ENCODE measurements at places on chromosomes 4 and X.

DNA sequence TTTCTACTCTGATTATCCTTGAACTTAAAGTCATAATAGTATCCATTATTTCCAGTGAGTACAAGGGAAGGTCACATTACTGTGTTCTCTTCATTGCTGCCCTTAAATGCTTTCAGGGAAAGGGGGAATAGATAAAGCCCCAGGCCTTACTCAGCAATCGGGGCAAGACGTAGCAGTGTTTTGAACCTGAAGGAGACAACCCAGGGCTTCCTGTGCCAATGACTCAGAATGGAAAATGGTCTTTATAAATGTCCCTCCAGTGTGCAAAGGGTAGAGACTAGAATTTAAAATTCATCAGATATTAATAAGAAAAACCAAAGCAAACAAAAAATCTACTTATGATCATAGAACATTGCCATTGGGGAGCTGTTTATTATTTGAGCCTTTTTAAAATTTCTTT, 23.7 kb downstream of the TLR8 start:
- no peak for DNase-seq

- no peak for DNase-seq
Observed at GRCh38 chrX:2781226-2781571, 29.4 kb downstream of the XG start.

DNA sequence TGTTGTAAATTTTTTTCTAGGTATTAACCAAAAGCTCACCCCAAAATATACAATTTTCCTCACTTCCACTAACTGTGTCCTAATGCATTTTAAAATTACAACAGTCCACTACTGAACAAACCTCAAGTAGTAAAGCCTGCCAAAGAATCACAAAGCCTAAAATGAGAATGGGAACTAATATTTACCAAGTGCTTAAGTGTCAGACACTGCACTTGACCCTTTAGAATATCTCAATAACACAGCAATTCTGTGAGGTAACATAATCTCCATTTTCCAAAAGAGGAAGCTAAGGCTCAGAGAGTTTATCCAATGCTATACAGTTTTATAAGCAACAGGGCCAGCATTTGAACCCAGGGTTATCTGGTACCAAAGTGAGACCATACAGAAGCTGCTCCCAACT, 4.9 kb downstream of the SLC9A7 start:
- DNase-seq, result peak; percentile 9

GRCh38 chr4:5052726-5053425, 1.6 kb downstream of the STK32B start:
- DNase-seq, result no peak

DNA sequence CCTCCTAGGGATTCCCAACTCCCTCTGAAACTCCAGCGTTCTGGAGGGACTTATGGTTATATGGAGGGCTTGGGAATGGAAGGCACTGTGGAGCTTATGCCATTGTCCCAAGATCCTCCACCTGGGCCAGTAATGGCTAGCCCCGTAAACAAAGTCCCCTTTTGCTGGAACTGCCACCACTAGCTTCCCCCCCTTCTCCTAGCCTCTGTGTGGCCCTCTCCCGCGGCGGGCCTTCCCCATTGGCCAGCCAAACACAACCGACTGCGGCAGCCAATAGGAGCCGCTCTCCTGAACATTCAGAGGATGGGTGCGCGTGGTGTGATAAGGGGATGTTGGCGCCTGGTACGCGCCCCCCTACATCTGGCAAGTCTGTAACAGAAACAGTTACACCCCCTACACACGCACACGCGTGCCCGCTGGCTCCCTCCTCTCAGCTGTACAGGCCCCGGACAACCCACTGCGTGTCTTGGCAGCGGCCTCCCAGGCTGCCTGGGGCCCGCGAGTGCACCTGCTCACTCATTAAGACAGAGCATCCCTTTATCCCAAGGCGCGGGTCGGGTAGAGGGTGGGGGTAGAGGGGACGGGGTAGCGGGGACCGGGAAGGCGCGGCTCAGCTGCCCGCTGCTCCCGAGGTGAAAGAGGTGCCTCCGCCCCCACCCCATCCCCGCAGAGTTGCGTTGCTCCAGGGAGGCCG, 863 bp upstream of the RAB33A start:
- peak; percentile 65 for DNase-seq

DNA sequence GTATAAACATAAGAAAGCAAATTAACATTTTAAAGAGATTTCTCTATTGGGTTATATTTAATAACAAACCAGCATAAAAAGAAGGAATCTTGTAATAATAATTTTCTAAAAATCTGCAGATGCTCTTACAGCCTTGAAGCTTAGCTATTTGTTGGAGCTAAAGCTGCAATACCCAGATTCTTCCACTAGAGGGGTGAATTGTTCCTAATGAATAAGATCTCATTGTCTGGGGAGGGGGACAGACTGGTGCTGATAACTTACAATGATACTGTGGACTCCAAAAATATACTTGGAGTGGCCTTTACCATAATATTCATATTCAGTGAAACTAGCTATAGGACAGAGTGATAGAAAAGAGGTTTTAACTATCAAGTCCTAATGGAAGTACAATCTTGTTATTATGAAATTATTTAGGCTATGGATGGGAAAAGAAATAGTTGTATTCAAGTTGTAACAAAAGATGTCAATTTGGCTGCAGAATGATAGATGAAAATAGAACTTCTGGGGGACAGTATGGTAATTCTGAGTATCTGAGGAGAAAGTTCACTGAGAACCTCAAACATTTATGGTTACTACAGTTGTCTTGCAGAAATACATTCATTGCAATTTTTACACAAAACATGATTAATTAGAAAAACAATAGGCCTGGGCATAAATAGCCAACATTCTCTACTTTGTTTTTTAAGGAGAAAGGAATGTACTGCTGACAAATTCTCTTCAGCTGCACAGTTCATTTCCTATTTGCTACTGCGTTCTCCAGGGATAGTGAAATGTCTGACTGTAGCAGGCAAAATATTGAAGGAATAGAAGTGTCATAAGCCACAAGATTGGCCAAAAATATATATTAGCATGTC, 443.3 kb downstream of the GBA3 start:
- no peak for DNase-seq

GRCh38 chrX:107716118-107716684, 59.4 kb downstream of the TSC22D3 start:
- DNase-seq, result no peak

GRCh38 chrX:110145854-110146253, 142.9 kb downstream of the TMEM164 start:
- no peak for DNase-seq

DNA sequence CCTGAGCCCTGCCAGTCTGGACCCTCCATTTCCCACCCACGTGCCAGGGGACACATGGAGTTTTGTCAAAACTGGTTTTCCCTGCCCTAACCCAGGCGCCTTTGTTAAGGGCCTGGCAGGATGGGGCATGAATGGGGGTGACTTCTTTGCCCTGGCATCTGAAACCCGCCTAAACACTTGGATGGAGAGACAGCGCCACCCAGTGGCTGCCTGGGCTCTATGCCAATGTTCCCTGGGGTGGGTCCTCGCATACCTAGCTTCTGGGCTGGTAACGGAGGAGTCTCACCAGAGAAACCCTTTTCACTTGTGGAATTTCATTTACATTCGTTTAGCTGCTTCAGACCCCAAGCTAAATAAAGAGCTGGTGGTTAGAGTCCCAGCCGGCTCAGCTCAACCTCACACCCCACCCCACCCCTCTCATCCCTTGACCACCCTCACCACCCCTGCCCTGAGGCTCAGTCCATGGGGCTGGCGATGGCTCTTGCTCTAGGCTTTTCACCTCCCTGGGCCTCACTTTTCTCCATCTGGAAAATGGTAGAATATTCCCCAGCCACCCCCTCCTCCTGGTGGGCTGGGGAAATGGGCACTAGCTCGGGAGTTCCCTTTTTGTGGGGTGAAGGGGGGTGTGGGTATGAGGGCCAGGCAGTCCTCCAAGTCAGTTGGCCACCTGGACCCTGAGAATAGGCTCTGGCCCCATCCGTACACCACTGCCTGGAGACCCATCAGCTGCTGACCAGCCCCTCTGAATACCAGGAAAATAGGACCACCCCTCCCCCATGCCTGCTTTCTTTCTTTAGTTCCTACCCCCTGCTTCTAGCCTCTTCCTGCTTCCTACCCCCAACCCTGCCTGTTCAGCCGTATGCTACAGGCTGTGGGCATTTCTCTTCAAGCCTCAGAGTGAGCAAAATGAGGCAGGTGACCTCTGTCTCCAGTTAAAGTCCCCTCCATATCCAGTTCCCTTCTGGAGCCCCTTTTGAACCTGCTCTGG, 57.1 kb upstream of the PJA1 start:
- peak; percentile 56 for DNase-seq

DNA sequence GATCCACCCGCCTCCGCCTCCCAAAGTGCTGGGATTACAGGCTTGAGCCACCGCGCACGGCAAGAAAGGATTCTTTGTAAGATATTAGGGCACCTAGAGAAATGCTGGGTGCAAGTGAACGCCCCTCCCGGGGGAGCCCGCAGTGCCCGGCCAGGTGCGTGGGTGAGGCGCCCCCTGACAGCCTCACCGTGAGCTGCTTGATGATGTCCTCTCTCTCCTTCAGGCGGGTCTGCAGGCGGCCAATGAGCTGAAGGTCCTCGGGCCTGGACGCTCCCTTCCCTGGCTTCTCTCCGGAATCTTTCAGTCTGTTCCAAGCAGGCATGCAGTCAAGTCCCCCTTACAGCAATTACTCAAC, 21.9 kb downstream of the MED28 start:
- DNase-seq, result no peak

- DNase-seq, result no peak
Observed at GRCh38 chrX:48474127-48474526, 1.9 kb upstream of the FTSJ1 start.

GRCh38 chrX:30620125-30620524, 33.1 kb upstream of the GK start:
- no peak for DNase-seq

DNA sequence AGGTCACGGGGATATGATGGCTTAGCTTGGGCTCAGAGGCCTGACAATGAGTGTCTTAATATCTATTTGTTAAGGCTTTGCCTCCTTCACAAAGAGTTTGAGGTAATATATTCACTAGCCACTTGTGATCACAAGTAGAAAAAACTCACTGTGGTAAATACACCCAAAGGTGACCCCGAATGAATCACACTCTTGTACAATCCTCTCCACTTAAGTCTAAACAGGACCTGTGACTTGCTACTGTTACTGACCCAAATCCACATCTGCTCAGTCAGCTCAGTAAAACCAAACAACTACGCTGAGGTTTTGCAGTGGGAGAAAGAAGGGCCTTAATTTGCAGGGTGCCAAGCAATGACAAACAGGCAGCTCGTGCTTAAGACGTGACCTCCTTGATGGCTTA, 223.8 kb upstream of the MAGEC2 start:
- DNase-seq, result no peak

DNA sequence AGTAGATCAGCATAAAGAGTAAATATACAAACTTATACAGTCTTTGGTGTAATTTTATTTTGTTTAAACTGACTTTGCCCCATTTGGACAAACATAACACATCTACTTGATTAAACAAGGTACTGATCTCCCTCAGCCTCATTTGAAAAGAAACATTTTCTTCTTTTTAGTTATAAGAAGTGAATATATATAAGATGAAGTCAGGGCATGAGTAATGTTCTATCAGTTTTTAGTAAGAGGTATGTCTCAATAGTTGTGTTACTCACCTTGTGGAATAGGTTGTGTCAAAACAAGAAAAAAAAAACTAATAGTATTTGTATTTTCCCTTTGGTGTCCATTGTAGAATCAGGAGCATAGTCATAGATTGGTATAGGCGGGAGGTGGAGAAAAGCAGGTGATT, 327.4 kb downstream of the RPA4 start:
- DNase-seq, result no peak

DNA sequence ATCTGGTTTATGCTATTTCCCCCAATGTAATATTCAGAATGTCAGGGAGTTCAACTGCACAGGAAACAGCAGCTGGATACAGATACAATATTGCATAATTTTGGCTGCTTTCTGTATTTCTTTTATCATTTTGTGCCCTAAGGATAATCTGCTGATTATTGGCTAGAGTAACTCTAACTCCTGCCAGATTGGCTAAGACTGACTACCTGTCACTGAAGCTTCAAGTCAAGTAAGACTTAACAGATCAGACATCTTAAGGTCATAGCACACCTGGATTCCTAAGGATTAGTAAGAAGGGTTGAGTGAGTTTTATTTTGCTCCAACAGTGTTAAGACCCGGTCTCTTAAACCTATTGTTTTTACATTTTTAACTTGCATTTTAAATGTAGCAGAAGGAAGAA, 136.8 kb downstream of the KLF8 start:
- no peak for DNase-seq

DNA sequence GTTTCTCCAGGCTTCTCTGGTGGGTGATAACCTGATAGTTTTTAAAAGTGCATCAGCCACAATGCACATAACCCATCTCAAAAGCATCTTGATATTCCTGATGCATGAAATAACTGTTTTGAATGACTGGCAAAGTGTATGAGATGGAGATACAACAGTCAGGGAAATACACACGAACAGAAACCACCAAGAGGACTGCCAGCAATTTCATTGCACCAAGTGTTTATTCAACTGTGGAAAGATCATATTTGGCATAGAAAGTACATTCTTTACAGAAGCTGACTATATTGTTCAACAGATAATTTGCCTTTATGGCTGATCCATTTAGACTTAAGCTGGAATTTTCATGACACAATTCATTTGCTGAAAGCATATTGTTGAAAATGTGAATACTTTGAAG, 139.5 kb downstream of the SLIT2 start:
- DNase-seq, result peak; percentile 10

- DNase-seq, result no peak
Observed at GRCh38 chr4:24892278-24892677, 20.6 kb downstream of the CCDC149 start.

DNA sequence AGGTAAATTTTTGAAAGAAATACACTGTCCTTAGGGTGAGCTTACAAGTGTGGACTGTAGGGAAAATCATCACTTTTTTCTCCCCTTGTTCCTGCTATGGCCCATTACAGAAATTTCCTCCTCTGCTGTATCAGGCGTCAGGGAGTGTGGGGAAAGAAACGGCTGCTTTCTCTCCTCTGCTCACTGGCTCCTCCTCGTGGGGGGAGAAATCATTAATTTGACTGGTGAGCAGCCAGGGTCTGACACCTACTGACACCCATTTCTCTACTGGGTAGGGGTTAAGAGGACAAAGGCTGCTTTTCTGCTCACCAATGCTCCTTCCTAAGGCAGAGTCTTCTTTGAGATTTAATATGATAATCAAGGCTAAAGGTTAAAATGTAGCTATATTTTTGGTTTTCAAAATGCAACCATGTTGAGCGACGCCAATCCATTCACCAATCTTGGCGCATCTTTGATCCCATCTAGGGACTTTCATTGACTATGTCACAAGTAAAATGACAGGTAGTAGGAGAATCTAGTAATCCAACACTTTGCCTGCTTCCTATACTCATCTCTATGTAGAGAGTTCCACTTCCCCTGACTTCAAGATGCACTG, 25.1 kb downstream of the SETD7 start:
- DNase-seq, result no peak

DNA sequence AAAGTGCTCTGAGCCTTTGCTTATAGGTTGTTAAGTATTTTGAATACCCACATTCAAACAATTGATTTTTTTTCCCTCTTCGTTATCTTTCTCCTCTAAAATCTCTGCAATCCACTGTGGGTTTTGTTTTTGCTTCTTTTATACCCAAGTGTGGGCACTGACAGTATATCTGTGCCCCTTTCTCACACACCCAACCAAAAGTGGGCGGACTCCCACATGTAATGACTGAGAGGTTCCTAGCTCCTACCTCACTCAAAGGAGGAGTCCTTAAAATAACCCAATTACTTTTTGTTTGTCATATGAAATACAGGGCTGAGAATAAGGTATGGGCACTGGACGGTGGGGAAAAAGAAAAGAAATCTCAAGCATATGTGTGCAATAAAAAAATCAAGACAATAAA, 51.7 kb downstream of the PPARGC1A start:
- DNase-seq, result no peak

GRCh38 chr4:101961144-101961543, 170.6 kb downstream of the BANK1 start:
- DNase-seq, result no peak

GRCh38 chr4:39568805-39569204, 41.6 kb upstream of the UGDH start:
- no peak for DNase-seq

All from DMS79 treated with DMSO at 0.1 percent for 48 hours (cell line).